Progenitor cell of endocrine pancreas (in vitro differentiated cells): ENCODE measurements at places on chromosomes 3 and 15. TPM values are rescaled to one million over a fixed set of nuclear protein-coding genes. Genes with fewer than 3 reads are reported as not detected.

GRCh38 chr3:101189796-101190195, 130.6 kb downstream of the IMPG2 start:
- no peak for DNase-seq

DNA sequence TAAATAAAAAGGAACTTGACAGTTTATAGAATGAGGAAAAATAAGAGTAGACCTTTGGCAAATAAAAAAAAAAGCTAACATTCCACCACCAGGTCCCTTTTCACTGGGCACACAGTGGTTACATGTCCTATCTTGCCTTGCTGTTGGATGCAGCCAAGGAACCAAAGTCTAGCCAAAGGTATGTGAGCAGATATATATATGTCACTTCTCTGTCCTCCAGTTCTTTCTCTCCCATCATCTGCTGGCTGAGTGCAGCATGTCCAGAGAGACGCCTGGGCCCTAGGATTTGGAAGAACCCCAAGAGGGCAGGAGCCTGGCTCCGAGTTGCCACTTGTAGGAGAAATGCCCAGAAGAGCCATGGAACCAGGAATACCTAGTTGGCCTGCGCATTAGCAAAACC, 104.7 kb downstream of the SERPINI1 start:
- no peak for DNase-seq

GRCh38 chr15:77475898-77476297, 55.2 kb downstream of the HMG20A start:
- DNase-seq, result no peak

DNA sequence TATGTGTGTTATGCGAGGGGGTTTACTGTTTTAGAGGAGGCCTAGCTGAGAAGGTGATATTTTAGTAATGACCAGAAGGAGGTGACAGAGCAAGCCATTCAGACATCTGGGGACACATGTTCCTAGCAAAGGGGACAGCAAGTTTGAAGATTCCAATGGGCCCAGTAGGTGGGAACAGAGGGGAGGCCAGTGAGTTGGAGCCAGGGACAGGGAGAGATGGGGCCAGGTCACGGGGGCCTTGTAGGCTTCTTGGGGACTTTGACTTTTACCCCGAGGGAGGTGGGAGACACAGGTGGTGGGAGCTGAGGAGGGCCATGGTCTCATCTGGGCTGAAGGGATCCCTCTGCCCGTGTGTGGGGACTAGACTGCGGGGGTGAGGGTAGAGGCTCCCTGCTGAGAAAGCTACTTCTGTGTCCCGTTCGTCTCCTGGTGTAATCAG, 72.5 kb downstream of the MGLL start:
- no peak for DNase-seq

DNA sequence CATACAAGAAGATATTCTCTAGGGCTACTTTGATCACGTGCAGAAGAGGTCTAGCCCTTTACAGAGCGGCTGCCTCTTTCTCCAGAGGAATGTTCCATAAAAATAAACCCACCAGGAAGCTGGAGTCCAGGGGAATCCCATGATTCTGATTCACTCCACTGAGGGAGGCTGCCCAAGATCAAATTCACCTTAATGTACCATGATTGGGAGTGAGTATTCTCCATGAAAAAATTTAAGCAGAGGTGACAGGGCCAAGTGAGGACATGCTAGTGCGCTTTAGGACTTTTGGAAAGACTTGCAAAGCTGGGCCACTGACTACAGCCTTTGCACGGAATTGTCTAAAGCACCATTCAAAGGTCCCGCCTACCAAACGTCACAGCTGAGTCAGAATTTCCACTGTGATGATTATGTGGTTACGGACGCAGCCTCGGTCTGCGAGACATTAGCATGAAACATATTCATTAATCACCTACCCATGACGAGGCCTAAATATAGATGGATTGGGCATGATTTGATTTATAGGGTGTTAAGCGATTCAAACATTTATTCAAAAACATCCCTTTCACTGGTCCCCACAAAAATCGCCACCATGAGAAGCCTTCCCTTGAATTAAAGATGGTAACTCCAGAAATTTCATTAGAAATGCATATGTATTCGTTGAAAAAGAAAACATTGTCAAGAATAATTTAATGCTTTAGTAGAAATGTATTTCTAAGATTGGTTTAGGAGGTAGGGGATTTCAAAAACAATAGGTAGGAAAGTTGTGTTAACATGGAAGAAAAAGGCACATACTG, 152.6 kb downstream of the GREM1 start:
- DNase-seq, result no peak

- no peak for DNase-seq
These were observed 199.7 kb upstream of the ARPP21 start for GRCh38 chr3:35439663-35440062.

- no peak for DNase-seq
These were observed 217.6 kb downstream of the SLCO3A1 start for GRCh38 chr15:92071045-92071634.

GRCh38 chr3:183460081-183461055, 31.9 kb upstream of the MCF2L2 start:
- no peak for DNase-seq

DNA sequence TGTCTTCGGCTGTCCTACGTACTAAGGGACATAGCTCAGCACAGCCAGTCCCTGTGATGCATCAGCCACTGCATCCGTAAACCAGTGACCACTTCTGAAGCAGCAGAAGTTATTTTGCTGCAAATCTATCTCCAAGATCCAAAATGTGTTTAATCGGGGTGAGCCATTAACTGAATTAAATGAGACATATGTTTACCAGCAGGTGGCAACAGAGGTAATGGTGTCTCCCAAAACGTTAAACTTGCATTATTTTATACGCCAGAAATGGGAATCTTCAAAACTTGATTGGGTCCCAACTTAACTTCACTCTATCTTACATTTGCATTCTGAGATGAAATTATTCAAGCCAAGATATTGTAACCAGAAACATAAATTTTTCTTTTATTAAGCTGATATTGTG, 75.3 kb upstream of the BOC start:
- DNase-seq, result no peak

GRCh38 chr3:49352281-49352680, 5.9 kb downstream of the GPX1 start:
- no peak for DNase-seq

DNA sequence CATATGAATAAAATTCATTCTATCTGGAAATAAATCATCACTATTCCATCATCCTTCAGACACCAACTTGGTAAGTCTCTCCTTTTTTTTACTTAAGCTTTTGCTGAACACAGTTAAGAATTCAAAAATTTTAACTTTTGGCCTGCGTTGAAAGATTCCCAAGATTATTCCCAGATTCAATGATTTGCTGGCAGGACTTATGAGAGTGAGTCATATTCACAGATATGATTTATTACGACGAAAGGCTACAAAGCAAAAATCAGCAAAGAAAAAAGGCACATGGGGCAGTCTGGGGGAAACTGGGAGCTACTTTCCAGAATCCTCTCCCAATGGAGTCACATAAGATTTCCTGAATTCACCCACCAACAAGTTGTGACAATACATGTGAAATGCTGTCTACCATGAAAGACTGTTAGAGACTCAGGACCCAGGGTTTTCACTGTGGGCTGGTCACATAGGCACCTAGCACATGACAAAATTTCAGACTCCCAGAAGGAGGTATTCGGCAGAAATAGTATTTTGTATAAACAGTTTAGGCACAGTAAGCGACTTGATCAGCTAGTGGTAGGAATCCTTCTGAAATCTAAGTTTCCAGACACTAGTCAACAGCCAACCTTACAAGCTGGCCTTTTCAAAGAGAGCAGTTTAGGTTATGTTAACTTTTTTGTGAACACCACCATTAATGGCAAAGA, 82.1 kb downstream of the DLG1 start:
- DNase-seq, result no peak

- DNase-seq, result no peak
These were observed 35.0 kb downstream of the FSTL1 start for GRCh38 chr3:120415756-120416155.

GRCh38 chr3:179970746-179971145, 66.0 kb downstream of the PEX5L start:
- DNase-seq, result no peak

DNA sequence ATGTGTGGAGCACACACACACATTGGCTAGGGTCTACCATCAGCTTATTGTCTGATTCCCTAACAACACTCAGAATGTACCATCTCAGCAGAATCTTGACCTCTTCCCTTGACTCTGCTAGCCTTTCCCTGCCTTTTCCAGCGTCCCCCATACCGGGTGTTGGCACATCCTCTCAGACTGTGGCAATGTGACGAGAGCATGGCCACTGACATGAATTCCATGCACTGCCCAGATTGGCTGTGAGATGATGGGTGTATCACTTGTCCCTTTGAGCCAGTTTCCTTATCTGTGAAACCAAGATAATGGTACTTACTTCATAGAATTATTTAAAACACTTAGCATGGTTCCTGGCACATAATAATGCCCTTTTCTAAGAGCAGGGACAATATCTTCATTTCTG, 60.3 kb upstream of the EIF1B start:
- DNase-seq, result no peak

GRCh38 chr15:52727815-52728214, 48.6 kb upstream of the ATOSA start:
- no peak for DNase-seq

DNA sequence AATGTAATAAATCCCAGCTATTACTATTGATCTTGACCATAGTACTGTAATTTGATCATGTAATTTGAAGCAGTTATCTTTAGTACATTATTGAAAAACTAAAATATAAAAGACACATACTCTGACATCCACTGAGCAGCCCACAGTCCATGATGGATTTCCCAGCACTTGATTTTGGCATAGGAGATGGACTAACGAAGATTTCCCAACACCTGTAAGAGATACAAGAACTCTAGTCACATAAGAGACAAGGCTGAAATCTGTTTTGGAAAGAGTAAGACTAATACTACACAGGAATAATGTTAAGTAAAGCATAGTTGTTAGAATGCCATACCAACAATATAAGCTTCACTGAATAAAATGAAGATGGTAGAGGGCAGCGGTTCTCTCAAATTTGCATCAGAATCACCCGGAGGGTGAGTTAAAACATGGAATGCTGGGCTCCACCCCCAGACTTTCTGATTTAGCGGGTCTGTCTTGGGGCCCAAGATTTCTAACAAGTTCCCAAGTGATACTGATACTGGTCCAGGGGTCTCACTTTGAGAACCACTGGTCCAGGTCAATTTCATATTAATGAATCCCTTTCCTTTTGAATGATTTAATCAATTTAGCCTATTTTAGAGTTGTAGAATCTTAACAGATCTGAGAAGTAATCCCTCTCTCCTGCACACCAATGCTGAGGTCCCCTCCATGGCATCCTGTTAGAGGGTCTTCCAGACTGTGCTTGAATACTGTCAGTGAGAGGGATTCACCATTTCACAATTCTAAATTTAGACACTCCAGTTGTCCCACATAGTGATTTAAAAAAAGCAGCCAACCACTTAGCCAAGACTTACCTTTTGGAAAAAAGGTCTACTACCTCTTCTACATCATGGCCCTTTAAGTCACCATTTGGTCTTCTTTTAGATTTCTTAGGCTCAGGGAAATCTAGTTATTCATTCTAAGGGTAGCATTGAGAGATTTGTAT, 11.5 kb downstream of the RABL3 start:
- DNase-seq, result no peak

DNA sequence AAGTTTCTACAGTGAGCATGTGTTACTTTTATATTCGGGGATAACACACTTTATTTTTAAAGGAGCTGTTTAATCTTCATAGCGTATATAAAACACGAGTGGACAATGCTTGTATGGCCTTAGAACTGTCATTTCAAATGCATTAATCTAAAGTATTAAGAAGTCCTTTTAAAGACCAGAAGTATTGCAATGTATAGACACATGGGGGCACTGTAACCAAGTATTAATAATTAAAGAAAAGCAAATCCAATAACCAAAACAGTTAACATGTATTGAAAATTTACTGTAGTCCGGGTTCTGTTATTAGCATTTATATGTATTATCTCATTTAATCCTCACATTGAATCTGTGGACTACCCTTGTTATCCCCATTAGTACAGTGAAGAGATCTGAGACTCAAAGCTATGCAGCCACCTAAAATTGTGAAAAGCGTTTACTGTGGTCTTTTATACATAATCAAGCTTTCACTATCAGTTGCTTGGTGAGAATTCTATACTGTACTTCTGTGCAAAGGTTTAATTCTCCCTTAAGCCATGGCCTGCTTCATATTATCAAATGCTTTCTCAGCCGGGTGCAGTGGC, 10.1 kb downstream of the ARL14 start:
- DNase-seq, result no peak

GRCh38 chr3:125313060-125313635, 62.0 kb downstream of the ZNF148 start:
- DNase-seq, result no peak

- DNase-seq, result no peak
These were observed 9.8 kb upstream of the GRK7 start for GRCh38 chr3:141753399-141753798.

DNA sequence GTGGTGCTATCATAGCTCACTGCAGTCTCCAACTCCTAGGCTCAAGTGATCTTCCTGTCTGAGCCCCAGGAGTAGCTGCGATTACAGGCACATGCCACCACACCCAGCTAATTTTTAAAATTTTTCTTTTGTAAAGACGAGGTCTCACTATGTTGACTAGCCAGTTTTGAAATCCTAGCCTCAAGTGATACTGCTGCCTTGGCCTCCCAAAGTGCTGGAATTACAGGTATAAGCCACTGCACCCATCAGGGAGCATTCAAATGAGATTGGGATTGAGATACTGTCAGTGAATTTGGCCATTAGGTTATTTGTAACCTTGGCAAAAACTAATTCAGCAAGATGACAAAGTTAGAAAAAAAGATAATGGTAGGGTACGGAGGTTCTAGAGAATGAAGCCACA, 21.7 kb downstream of the EDC3 start:
- DNase-seq, result no peak

DNA sequence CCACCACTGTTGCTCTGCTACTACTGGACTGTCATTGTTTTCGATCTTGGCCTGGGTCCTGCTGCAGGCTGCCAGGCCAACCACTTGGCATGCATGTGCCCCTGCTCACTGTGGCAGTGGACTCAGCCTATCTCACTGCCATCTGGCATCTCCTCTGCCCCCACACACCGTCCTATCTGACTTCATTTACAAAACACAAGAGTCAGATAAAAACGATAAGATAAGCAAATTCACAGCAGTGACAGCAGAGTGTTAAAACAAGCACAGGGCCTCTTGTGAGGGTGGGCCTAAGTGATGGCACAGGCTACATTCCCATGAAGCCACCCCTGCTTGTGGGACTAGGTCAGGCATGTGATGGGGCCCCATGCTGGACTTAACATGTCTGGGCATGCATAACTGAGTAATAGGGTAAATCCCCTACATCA, 68.1 kb downstream of the CRYGS start:
- no peak for DNase-seq

GRCh38 chr3:160607826-160608225, 42.5 kb upstream of the KPNA4 start:
- DNase-seq, result no peak

DNA sequence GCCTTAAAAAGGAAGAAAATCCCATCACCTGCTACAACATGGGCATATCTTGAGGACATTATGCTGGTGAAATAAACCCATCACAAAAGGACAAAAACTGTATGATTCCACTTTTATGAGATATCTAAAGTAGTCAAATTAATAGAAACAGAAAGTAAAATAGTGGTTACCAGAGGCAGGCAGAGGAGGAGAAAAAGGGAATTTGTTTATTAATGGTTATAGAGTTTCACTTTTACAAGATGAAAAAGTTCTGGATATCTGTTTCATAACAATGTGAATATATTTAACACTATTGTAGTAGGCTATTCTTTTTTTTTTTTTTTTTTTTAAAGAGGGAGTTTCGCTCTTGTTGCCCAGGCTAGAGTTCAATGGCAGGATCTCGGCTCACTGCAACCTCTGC, 40.4 kb downstream of the DPH3 start:
- DNase-seq, result no peak

LRIG1 gene
- 31.4 and 32.4 TPM in 2 replicates for total RNA-seq

GOLGA6B gene
- total RNA-seq, result not detected in 2 replicates

SELENOT gene
- total RNA-seq, result 68.1 and 69.0 TPM in 2 replicates

RBP2 gene
- total RNA-seq, result not detected in 2 replicates

SCN11A gene
- 1.5 and 1.6 TPM in 2 replicates for total RNA-seq

MFAP1 gene
- total RNA-seq, result 37.9 and 38.2 TPM in 2 replicates
